ENCODE measurements at places on chromosomes 13 and 19. TPM values are rescaled to one million over a fixed set of nuclear protein-coding genes. Genes with fewer than 3 reads are reported as not detected.

- no peaks in the 10 kb centered on the region for H3K36me3 ChIP-seq
- no peak overlapping the region for H3K27ac ChIP-seq
- peaks cover 4% of the 10 kb centered on the region for H3K27me3 ChIP-seq
- no peaks in the 10 kb centered on the region for H3K4me1 ChIP-seq
- DNase-seq, result no peak
Measured at GRCh38 chr13:97883396-97883795, 70.1 kb upstream of the IPO5 start.

DNA sequence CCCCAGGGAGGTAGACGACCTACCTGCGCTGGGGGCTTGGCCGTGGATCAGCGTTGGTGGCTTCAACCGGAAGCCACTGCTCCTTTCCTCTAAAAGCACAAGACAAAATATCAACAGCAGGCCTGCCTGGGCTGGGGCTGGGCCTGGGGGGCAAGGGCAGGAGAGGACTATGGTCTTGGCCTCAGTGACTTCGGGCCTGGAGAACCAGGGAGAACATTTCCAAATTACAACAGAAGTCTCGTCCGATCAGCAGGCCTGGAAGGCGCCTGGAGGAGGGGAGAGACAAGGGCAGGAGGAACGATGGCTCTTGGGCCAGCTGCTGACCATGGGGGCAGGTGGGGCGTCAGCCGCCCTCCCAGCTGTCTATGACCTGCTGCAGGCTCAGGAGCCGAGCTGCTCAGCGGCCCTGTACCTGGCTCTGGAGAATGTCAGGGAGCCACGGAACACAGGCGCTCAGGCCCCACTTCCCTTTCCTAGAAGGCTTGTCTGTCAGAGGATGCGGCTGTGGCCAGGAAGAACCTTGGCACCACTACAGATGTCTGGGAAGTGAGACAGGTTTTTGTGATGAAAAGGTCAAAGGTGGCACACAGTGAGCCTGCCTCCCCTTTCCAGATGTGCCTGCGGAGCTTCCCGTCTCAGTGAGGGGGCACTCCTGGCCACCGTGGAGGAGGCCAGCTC lies 19.5 kb downstream of the CAPS start:
- no peak for DNase-seq
- H3K4me3 ChIP-seq, result no peak overlapping the region
- no peak overlapping the region for H3K27ac ChIP-seq
- no peaks in the 10 kb centered on the region for H3K27me3 ChIP-seq

- DNase-seq, result no peak
- no peak overlapping the region for H3K27ac ChIP-seq
- no peaks in the 10 kb centered on the region for H3K27me3 ChIP-seq
- H3K4me3 ChIP-seq, result no peak overlapping the region
Measured at GRCh38 chr13:73451221-73452029, 392.6 kb downstream of the KLF5 start.

Gene FFAR3
- 0.36 TPM for total RNA-seq

Gene ZNF583
- 1.4 TPM for total RNA-seq

Data from activated T-helper 1 cell treated with anti-CD3 and anti-CD28 coated beads, Interleukin-12 subunit alpha, Interleukin-12 subunit beta, Interleukin-2, Interleukin-4 antibody, amounts not matched to agents 30 ng/mL and 10 ng/mL and 1 ng/mL, durations not matched to agents 14 hours and 24 hours and 36 hours (primary cell).